ENCODE measurements at places on chromosomes 4 and X. TPM values are rescaled to one million over a fixed set of nuclear protein-coding genes. Genes with fewer than 3 reads are reported as not detected.

DNA sequence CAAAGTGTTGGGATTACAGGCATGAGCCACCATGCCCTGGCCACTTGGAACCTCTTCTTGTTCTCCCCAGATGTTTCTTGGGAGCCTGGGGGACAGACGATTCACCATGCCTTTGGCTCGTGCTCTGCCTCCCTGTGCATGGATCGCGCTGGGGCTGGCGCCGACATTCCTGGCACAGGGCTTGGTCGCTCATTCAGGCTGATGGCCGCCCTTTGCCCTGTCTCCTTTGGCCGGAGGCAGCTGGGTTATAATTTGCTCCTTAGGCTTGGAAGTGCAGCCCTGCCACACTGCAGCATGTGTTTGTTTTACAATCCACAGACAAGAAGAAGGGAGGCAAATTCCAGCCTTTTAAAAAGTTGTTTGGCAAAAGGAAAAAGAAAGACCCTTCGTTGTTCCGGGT, 115.3 kb downstream of the AASDH start:
- H3K36me3 ChIP-seq: no peaks in the 10 kb centered on the region
- no peaks in the 10 kb centered on the region for H3K4me1 ChIP-seq
- no peak overlapping the region for H3K27ac ChIP-seq
- no peak overlapping the region for H3K4me3 ChIP-seq

DNA sequence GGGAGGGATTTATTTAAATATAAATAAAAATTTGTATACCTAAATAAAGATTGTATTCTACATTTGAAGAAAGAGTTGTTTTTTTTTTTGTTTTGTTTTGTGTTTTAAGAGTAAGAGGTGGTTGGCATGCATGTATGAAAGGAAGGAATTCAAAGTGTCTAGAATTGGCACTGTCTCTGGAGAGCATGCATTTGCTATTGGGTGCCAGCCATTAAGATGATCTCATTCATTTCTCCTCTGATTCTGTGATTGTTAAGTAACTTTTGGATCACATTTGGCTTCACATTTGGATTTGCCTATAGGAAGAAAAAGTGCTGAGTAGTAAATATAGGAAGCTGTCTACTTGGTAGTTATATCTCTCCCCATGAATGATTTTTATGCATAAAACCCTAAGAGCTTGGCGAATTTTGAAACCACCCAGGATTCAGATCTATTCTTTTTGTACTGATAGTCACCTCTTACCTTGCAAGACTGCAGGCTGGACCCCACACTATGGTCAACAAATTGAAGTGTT, 7.8 kb upstream of the BOD1L1 start:
- H3K27ac ChIP-seq: no peak overlapping the region
- H3K36me3 ChIP-seq: no peaks in the 10 kb centered on the region
- peaks cover 18% of the 10 kb centered on the region for H3K27me3 ChIP-seq
- DNase-seq: peak; percentile 21
- H3K4me1 ChIP-seq: peaks cover 15% of the 10 kb centered on the region

- no peak for DNase-seq
- H3K27me3 ChIP-seq: no peaks in the 10 kb centered on the region
- H3K4me3 ChIP-seq: peak overlapping the region; percentile 39
Measured at GRCh38 chrX:103565197-103565596, 20.1 kb upstream of the TCEAL4 start.

DNA sequence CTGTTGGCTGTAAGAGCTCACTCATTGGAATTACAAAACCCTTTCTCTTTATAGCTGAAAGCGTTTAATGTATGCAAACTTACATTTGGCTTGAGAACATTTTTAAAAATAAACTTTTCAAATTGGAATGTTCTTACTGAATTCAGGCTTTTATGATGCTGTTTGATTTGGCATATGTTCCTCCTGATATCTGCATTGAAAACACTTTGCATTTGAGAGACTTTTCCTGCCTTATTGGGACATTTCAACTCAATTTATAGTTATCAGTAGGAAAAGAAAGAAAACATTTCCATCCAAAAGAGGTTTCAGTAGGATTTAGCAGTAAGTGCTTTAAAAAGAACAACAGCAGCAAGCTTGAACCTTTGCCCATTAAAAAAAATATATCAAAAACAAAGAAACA, 520.0 kb downstream of the IL1RAPL1 start:
- DNase-seq: no peak
- H3K27ac ChIP-seq: no peak overlapping the region
- no peak overlapping the region for H3K4me3 ChIP-seq
- no peaks in the 10 kb centered on the region for H3K36me3 ChIP-seq
- no peaks in the 10 kb centered on the region for H3K4me1 ChIP-seq
- H3K27me3 ChIP-seq: peaks cover 1% of the 10 kb centered on the region

DNA sequence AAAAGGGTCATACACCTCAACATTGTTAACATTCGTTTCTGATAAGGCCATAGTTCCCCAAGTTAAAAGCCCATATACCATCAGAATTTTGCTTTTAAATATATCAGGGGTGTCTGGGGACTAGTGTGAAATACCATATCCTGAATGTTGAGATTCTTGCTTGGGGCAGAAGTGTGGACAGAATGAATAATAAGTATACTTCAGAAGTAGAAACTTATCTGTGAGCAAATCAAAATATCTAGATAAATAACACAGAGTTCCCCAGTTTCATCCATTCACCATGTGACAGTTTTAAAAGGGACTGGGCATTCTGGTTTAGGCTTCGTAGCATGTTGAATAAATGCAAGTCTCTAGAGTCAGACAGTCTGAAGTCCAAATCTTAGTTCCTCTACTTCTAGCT, 110.5 kb downstream of the CHRNA9 start:
- no peak overlapping the region for H3K4me3 ChIP-seq
- no peaks in the 10 kb centered on the region for H3K36me3 ChIP-seq
- H3K27ac ChIP-seq: no peak overlapping the region

DNA sequence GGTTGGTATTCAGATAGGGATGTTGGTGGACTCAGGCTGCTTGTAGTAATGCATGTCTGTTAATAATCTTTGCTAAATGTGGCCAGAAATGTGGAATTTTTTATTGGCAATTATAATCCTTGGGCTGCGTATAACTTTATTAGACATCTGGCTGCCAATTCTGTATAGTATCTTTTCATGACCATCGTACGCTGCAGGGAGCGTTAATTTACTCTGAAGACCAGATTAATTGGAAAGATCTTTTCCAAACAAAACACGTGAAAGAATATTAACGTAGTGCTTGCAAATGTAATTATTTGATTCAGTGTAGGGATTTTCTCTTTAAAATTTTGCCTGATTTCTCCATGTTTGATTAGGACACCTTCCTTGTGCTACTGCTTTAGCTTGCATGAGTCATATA, 38.8 kb upstream of the FTHL17 start:
- peaks cover 9% of the 10 kb centered on the region for H3K4me1 ChIP-seq
- no peaks in the 10 kb centered on the region for H3K36me3 ChIP-seq
- H3K4me3 ChIP-seq: no peak overlapping the region
- no peak for DNase-seq

COMMD8 gene
- 38.2 TPM for total RNA-seq

Data from HFFc6 (cell line).